ENCODE measurements at places on chromosomes 12 and 14.

- no peak for DNase-seq
These were observed 188.4 kb upstream of the FKBP4 start for GRCh38 chr12:2606186-2606910.

- DNase-seq = no peak
These were observed 198.8 kb upstream of the TMEM132C start for GRCh38 chr12:128068211-128068610.

- no peak for DNase-seq
These were observed 126.8 kb upstream of the PRMT8 start for GRCh38 chr12:3364226-3364625.

- peak; percentile 52 for DNase-seq
These were observed 127.7 kb downstream of the SNAPC1 start for GRCh38 chr14:61889914-61890351.

DNA sequence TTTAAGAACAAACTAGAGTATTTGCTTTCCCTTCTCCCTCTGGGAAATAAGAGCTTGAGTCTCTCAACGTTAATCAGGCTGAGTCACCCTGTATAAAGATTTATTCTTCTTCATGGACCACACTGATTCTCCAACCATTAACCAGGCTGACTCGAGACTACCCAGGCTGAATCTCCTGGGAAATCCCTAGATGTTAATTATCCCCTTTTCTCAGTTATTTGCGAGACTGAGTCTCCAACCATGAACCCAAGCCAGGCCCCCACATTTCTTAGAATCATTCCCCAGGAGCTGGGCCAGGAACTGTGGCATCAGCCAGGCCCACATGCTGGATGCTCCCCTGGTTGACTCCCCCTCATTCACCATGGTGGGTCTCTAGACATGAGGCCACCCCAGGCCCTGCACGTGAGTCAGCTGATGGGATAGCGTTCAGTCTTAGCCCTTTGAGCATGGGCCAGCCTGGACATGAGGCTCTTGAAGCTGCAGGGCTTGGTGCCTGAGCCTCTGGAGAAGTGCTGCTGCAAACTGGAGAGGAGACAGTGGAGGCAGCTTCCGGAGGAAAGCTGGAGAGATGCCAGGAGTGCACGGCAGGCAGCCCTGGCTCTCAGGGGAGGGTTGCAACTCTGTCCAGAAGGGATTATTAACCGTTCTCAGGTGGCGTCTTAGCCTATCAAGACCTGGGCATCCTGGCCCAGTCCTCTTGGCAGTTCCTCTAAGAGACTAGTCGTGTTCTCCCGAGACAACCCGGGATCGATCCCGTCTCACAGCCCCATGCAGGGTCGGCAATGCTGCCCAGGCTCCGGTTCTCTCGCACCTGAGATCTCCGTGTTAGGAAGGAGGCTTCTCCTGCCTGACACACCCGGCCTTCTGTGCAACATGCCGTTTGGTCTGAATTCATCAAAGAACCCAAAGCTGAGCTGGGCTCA, 296.6 kb downstream of the ADGRD1 start:
- DNase-seq = no peak

DNA sequence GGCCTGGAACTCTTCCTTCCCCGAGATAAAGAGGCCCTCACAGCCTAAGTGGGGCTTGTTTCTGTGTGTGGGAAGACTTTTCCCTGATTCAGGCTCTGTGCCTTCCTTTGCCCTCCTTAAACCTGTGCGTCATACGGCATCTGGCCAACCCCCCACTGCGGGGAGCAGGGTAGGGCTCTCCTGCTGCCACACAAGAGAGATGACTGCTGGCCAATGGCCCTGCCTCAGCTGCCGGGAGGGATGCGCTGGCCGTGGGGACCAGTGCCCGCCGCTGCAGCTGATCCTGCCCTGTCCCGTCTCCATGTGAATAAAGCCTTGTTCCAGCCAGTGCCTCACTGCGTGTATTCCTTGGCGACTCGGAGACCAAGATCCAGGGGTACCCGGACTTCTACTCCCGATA, 42.5 kb upstream of the BEGAIN start:
- no peak for DNase-seq

DNA sequence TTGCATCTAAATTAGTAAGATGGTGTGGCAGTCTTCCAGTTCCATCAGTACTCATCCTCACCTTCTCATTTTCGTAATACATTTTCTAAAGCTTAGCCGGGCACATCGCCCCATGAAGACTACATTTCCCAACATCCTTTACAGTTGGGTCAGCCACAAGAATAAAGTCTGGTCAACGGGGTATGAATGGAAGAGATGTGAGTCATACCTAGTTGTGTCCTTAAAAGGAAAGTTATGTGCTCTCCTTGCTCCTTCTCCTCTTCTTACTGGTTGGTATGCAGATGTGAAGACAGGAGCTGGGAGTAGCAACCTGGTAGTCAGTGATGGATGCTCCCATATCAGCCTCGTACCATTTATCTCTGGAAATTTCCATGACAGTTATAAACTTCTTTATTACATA, 35.9 kb upstream of the EGLN3 start:
- DNase-seq = no peak

Data from CD4-positive, alpha-beta T cell treated with Interleukin-1 beta for 1 hour (primary cell).